Astrocyte of the cerebellum (primary cell): ENCODE measurements at places on chromosomes 7 and 10.

- no peak for DNase-seq
Measured at GRCh38 chr7:142323706-142324105, 65.8 kb upstream of the PRSS58 start.

- no peak for DNase-seq
Measured at GRCh38 chr10:100728928-100729861, 16.2 kb upstream of the PAX2 start.

DNA sequence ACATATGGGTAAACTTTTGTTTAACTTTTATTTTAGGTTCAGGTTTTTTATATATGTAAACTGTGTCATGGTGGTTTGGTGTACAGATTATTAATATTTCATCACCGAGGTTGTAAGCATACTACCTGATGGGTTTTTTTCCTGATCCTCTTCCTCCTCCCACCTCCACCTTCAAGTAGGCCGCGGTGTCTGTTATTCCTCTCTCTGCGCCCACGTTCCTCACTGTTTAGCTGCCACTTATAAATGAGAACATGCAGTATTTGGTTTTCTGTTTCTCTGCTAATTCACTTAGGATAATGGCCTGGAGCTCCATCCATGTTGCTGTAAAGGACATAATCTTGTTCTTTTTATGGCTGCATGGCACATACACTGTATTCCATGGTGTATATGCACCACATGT, 1000.0 kb upstream of the CELF2 start:
- no peak for DNase-seq

DNA sequence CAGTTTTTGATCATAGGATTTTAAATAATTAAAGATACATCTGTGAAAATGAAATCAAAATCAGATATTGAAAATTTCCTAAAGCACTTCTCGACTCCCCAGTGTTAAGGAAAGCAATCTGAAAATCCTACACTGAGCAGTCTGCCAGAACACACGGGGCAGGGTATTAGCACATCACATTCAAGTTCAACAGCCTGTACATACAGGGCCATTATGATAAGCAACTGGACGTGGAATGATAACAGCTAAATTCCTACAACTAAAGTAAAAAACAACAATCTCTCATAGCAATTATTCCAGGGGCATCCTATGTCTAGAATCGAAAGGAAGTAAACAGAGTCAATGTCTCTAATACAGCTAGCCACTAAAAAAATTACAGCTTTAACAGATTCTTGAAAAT, 31.7 kb downstream of the TRDMT1 start:
- DNase-seq, result no peak

- DNase-seq, result no peak
Measured at GRCh38 chr7:44110719-44111635, 6.8 kb downstream of the AEBP1 start.
